ENCODE measurements at places on chromosomes 5 and 9. TPM values are rescaled to one million over a fixed set of nuclear protein-coding genes. Genes with fewer than 3 reads are reported as not detected.

- H3K4me3 ChIP-seq: no peak overlapping the region
These were observed 270.1 kb downstream of the HSPA4 start for GRCh38 chr5:133321833-133322420.

- H3K4me1 ChIP-seq: no peaks in the 10 kb centered on the region
- H3K4me3 ChIP-seq: no peak overlapping the region
- DNase-seq: no peak
- no peaks in the 10 kb centered on the region for H3K27me3 ChIP-seq
- H3K27ac ChIP-seq: no peak overlapping the region
These were observed 151.2 kb downstream of the SNCAIP start for GRCh38 chr5:122463221-122463620.

DNA sequence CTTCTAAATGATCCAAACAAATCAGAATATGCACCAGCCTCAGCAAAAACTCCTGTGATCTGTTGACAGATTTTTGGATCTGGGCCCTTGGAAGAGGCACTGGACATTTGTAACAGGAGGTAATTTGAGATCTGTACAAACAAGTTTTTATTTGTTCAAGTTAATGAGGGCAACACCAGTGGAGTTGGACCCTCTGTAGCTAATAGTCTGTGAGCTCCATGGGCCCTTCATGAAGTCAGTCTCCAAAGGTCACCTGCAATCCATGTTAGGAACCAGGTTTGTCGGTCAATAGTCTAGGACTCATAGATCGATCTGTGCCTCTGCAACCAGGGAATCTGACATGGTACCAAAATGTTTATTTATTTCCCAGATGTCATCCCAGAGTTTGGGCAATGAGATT is 40.9 kb downstream of the PAM start:
- no peak for DNase-seq
- H3K27ac ChIP-seq: no peak overlapping the region
- H3K36me3 ChIP-seq: no peaks in the 10 kb centered on the region
- H3K4me1 ChIP-seq: peaks cover 13% of the 10 kb centered on the region
- H3K4me3 ChIP-seq: no peak overlapping the region
- no peaks in the 10 kb centered on the region for H3K27me3 ChIP-seq

DNA sequence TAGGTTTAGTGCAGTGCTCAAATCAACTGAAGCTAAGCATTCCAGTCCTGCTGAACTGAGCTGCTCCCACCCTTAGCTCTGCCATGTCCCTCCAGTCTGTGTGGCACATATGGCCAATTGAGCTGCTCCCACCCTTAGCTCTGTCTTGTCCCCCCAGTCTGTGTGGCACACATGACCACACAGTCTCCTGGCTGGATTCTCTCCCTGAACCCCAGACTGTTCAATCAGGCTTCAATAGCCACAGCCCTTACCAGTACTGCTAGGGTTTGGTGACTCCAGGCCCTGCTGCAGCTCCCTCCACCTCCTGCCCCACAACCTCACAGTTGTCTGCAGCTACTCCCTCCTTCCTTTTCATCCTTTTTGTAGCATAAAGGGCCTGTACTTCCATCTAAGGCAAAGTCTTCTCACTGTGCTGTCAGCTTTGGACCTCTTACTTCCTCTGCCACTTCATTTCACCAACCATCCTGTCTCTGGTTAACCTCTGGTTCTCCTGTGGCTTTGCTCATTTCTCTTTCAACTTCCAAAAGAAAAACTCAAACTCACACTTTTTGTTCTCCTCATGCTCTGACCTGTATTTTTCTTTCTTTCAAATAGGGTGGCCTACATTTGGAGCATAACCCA is 50.8 kb downstream of the ADAMTS12 start:
- no peaks in the 10 kb centered on the region for H3K4me1 ChIP-seq
- H3K36me3 ChIP-seq: no peaks in the 10 kb centered on the region
- no peaks in the 10 kb centered on the region for H3K27me3 ChIP-seq
- H3K27ac ChIP-seq: no peak overlapping the region
- no peak for DNase-seq

Gene SNCAIP
- total RNA-seq: 2.6 TPM

Measured in body of pancreas (tissue), 4 donors.